Activated naive CD4-positive, alpha-beta T cell (primary cell): ENCODE measurements at places on chromosomes 1 and 21.

GRCh38 chr1:30132602-30133286 is 590.6 kb downstream of the MATN1 start:
- DNase-seq: no peak

- DNase-seq: no peak
Measured at GRCh38 chr1:206873603-206874188, 8.3 kb downstream of the IL20 start.

DNA sequence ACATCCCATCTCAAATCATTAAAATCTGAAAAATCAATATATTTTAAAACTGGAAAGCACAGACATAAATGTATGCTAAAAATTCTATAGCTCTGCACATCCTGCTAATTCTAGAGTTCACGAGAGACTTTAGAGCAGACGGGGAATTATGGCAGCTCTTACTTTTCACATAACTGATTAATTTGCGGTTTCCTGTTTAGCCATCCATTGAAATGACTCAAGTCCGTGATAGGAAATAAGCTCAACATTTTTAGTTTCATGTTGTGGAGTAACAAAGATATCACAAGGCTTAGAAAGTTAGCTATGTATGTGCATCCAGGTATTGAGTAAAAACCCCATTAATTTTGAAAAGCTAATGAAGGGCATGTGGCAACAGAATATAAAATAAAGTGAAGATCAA is 123.2 kb downstream of the SMYD2 start:
- DNase-seq: no peak

DNA sequence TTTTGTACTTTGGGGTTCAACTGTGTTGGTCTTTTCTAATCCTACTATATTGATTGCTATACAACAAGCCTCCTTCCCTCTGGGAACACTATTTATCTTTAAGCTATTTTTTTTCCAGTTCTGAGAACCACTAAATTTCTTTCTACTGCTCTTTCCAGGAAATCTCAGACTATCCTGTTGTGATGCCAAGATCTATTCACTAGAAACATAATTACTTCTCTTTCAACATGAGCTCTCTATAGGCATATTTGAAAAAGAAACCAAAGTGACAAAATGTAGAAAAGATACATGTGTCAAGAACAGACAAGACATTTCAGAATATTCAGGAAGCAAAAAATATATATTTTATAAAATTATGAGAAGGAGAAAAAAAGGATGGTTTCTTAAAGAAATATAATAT is 82.9 kb downstream of the SLC44A5 start:
- no peak for DNase-seq

DNA sequence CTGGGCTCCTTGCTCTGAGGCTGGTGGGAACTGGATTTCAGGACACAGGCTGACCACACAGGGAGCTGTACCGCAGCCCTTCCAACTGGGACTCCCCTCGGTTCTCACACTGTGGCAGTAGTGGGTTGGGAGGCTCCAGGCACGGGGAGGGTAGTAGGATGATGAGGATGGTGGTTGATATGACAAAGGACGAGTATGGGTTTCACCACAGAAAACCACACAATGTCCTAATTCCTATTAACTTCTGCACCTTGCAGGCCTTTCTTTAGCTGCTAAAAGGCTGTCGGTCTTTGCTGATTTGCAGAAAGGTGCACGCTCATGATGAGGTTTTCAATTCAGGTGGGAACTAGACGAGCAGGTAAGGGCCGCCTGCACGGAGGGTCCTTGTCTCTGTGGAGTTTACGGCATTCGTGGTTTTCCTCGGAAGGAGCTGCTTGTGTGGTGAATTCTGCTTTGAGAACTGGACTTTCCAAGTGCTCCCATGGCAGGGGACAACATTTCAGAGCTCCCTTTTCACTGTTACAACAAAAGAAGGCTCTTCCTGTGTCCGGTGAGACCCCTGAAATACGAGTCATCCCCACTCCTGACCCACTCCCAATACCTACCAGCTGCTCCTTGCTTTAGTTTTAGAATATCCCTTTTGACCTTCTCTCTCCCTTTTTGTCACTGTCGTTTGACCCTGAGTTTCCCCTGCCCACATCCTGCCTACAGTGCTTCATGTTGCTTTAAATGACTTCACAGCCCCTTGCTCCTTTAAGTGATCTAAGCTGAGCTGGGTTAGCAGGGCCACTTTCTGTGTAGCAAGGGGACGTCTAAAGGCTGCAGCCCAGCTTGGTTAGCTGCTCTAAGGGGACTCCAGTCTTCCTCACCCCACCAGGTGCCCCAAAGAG is 125.1 kb downstream of the MRPS6 start:
- DNase-seq: no peak

- no peak for DNase-seq
Measured at GRCh38 chr21:34582506-34583150, 32.3 kb downstream of the RCAN1 start.
